ENCODE measurements at places on chromosomes 4 and X.

DNA sequence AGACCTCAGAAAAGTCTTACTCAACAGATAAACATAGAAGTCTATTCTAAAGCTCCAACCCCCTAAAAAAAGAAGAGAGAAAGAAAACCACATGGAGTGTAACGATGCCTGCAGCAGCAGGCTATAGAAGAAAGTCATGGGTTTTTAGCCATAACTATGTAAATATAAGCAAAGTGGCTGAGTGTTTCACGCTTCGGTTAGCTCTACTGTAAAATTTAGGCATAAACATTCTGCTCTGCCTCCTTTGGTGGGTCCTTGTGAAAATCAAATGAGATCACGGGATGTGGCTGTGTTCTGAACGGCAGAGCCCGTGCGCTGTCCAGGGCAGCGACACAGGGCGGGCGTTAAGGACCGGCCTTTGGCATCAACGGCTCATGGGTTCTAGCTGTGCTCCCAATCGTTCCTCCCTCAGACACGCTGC, 78.4 kb downstream of the IRF2 start:
- DNase-seq, result no peak

GRCh38 chr4:36004204-36004851, 240.0 kb downstream of the ARAP2 start:
- no peak for DNase-seq

DNA sequence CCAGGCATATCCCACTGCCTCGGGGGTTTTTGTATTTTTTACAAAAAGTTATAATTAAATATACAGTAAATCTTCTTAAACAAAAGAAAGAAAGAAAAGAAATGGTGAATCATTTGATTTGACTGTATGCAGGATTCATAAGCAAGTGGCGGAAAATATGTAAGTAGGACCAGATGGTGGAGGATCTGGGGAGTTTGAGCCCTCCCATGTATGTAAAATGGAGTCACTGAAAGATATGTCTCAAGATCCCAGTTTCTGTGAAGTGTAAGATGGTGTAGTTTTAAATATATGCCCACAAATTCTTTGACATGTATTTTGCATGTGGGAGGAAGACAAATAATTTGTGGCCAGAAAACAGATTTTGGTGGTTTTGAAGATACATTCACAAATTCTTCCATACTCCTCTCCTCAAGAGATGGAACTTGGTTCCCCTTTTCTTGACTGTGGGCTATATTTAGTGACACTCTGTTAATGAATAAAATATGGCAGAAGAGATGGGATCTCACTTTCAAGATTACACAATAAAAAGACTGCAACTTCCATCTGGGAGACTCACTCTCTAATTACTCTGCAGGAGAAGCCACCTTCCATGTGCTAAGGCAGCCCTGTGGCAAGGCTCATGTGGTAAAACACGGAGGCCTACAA, 133.6 kb upstream of the S100G start:
- DNase-seq, result no peak

GRCh38 chrX:115494161-115494560, 66.8 kb upstream of the PLS3 start:
- no peak for DNase-seq

GRCh38 chr4:45663003-45663402, 460.9 kb downstream of the GABRG1 start:
- no peak for DNase-seq

All from tibial artery (tissue), 4 donors.